ENCODE measurements at places on chromosomes 2 and 18. TPM values are rescaled to one million over a fixed set of nuclear protein-coding genes. Genes with fewer than 3 reads are reported as not detected.

- no peaks in the 10 kb centered on the region for H3K36me3 ChIP-seq
- H3K4me1 ChIP-seq: peaks cover 23% of the 10 kb centered on the region
- no peak overlapping the region for H3K4me3 ChIP-seq
- no peaks in the 10 kb centered on the region for H3K27me3 ChIP-seq
- peak; percentile 43 for DNase-seq
- H3K27ac ChIP-seq: no peak overlapping the region
Observed at GRCh38 chr2:45259547-45260160, 250.4 kb upstream of the SIX2 start.

DNA sequence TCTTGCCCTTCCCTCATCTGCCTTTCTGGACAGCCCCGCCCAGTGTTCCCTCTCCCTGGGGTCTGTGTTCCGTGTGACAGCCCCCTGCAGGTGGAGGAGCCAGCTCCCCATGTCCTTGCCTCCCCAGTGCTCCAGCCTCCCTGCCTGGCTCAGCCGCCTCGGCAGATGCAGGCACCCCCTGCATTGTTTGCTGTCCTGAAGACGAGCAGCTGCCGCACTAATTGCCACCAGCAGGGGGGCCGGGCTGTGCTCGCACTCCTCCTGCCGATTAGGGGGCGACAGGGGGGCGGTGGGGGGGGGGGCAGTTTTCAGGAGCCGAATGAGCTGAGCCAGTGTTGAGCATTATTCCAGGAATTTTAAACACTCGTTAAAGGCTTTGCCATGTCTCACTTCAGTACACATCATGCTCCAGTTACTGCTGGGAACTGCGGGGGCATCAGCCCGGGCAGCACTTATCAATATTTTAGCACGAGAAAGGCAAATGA lies 23.3 kb downstream of the SIX3 start:
- no peaks in the 10 kb centered on the region for H3K36me3 ChIP-seq
- no peak overlapping the region for H3K27ac ChIP-seq
- peak; percentile 78 for DNase-seq
- no peak overlapping the region for H3K4me3 ChIP-seq

- peaks cover 17% of the 10 kb centered on the region for H3K36me3 ChIP-seq
- H3K4me3 ChIP-seq: no peak overlapping the region
- DNase-seq: no peak
- H3K4me1 ChIP-seq: no peaks in the 10 kb centered on the region
- no peak overlapping the region for H3K27ac ChIP-seq
- H3K27me3 ChIP-seq: no peaks in the 10 kb centered on the region
Observed at GRCh38 chr18:55275039-55275901, 312.7 kb downstream of the TCF4 start.

DNA sequence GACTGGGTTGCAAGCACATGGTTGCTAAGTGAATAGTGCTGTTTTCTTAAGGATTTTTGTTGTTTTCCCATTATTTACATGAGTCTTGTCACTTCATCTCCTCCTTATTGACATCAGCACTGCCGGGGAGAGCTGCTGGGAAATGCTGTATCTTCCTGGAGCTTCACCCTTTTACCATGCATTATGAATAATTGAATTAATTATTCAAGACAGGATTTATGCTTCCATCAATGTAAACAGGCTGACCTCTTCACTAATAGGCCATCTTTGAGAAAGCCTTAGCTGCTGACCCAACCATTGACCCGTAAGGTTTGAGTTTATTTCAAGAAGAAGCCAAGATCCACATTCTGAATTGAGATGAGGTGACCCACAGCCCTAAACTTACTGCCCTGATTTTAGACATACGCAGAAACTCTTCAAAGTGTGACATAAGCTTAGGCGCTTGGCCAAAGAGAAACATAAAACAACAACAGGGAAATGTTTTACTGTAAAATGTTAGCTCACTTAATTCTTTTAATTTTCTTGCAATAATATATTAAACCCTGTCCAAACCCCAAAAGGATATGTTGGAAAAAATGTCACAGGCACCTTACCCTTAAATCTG lies 365.5 kb upstream of the SYT4 start:
- H3K4me3 ChIP-seq: no peak overlapping the region
- no peak overlapping the region for H3K27ac ChIP-seq
- no peaks in the 10 kb centered on the region for H3K27me3 ChIP-seq
- no peaks in the 10 kb centered on the region for H3K36me3 ChIP-seq
- no peak for DNase-seq

- no peak overlapping the region for H3K27ac ChIP-seq
- H3K4me3 ChIP-seq: no peak overlapping the region
- peaks cover 6% of the 10 kb centered on the region for H3K4me1 ChIP-seq
- no peaks in the 10 kb centered on the region for H3K27me3 ChIP-seq
- DNase-seq: no peak
Observed at GRCh38 chr2:186605041-186605440, 15.2 kb downstream of the ITGAV start.

DNA sequence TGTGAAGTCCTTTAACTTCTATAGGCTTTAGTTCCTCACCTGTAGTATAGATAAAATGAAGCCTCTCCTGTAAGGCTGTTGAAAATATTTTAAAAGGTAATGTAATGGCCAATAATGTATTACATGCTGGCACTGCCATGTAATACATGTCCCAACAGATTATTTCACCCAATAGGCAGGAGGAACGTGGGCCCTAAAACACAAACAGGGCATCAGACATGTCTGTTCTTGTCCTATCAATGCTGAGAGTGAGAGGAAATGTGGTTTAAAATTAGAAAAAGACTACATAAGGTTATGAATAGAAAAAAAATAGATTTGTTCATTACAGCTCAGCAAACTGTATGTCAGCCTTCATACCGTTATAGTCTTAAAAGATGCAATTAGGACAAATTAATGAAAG lies 492.7 kb upstream of the DDX18 start:
- no peak overlapping the region for H3K4me3 ChIP-seq
- no peaks in the 10 kb centered on the region for H3K4me1 ChIP-seq
- H3K27me3 ChIP-seq: no peaks in the 10 kb centered on the region

DNA sequence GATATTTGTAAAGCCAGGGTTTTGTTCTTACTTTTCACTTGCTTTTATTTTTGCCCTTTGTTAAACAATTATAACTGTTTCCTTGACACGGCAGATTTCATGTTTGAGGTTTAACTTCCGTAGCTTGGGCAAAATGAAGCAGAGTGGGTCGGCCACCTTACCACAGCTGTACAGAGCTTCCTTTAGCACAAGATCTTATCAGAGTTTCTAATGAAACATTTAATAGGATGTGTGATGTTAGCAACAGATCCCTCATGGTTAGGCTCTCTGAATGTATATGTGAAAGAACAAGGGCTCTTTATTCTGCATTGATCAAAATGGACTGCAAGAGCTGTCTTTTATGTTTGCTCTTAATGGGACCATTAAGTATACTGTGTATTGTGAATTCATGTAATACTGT lies 22.3 kb downstream of the RNF125 start:
- H3K27me3 ChIP-seq: no peaks in the 10 kb centered on the region

GRCh38 chr2:213002383-213002782 lies 149.0 kb downstream of the IKZF2 start:
- no peak overlapping the region for H3K4me3 ChIP-seq
- no peaks in the 10 kb centered on the region for H3K36me3 ChIP-seq
- H3K27ac ChIP-seq: no peak overlapping the region
- H3K4me1 ChIP-seq: no peaks in the 10 kb centered on the region

Gene IL18RAP
- not detected for total RNA-seq

Gene BMP10
- not detected for total RNA-seq

DNA sequence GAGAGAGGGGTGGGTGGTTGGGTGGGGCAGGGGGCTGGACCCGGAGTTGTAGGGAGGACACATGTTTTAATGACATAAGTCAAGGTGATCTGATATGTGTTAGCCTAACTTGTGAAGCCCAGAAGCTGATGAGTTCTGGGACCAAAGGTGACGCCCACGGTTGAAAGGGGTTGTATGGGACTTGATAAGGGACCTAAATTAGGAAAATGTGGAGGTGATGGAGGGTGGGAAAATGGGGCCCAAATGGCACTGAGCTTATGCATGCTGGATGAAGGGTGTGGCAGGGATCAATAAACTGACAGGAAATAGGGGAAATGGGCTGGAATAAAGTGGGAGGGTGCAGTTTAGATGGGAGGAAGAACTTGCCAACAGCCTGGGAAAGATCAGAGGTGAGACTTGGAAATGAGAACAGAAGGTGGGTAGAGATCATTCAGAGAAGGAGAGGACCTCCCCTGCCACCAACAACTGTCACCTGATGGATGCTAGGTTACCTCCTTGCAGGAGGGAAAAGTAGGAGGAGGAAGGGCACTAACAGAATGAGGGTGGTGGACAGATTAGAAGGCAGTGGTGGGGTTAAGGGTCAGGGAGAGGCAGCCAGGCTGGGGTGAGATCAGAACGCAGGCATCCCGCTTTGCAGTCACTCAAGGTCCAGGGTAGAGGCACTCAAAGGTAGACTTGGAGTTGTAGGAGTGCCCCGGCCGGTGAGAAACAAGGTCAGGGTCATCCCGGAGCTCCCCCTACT lies 15.3 kb downstream of the WNT10A start:
- no peak overlapping the region for H3K4me3 ChIP-seq
- peaks cover 96% of the 10 kb centered on the region for H3K27me3 ChIP-seq
- H3K4me1 ChIP-seq: peaks cover 3% of the 10 kb centered on the region
- no peaks in the 10 kb centered on the region for H3K36me3 ChIP-seq

DNA sequence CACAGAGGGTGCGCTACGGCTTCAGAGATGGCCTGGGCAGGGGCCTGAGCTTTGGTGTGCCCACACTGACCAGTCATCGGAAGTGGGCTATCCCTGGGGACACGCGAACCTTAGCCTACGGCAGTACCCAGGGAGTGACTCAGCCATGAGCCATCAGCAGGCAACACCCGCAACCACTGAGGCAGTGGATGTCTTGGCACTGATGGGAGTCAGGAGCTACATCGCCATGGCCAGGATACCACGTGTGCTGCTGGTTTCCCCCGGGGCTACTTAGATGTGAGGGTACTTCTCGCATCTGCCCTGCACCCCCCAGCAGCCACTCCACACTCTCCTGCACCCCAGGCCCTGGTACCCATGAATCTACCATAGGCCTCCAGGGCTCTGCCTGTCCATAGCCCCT lies 12.8 kb upstream of the HPCAL1 start:
- no peak overlapping the region for H3K4me3 ChIP-seq
- peaks cover 8% of the 10 kb centered on the region for H3K4me1 ChIP-seq
- H3K27ac ChIP-seq: no peak overlapping the region
- H3K36me3 ChIP-seq: no peaks in the 10 kb centered on the region

- DNase-seq: no peak
- no peak overlapping the region for H3K4me3 ChIP-seq
- no peaks in the 10 kb centered on the region for H3K36me3 ChIP-seq
- no peaks in the 10 kb centered on the region for H3K27me3 ChIP-seq
- H3K4me1 ChIP-seq: no peaks in the 10 kb centered on the region
Observed at GRCh38 chr18:33269223-33269622, 171.3 kb downstream of the CCDC178 start.

DNA sequence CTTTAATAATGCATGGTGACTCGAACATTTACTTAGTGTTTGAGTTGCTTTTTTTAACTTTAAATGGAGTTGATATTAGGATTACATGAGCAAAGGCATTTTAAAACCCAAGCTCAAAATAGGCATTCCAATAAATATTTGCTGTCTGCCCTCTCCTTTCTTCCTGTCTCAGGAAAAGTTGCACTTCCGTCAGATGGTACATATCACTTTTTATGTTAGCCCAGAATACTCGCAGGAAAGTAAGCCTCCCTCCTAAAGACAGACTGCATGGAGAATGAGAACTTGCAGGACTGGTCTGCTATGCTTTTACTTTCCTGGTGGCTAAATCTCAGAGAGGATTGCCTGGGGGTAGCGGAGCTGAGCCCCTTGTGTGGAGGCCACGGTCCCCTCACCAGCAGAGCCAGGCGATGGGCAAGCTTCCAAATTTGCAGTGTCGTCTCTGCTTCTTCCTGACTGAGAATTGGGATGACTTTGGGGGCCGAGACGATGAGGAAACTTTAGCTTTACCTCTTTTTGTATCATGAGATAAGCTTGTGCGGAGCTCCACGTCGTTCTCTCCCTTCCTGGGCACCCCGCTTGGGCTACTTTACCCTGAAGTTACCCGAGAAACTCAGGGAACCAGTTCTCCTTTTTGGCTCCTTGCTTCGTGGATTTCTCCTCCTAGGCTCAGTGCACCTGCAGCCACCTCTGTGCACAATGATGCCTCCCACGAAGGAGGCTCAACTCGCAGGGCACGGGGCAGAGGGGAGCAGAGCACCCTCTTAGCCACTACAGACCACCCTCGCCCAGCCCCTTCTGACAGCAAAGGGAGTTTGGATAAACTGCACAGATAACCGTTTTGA lies 223.3 kb downstream of the SH3RF3 start:
- no peaks in the 10 kb centered on the region for H3K4me1 ChIP-seq
- no peak overlapping the region for H3K4me3 ChIP-seq
- no peaks in the 10 kb centered on the region for H3K36me3 ChIP-seq
- DNase-seq: no peak

DNA sequence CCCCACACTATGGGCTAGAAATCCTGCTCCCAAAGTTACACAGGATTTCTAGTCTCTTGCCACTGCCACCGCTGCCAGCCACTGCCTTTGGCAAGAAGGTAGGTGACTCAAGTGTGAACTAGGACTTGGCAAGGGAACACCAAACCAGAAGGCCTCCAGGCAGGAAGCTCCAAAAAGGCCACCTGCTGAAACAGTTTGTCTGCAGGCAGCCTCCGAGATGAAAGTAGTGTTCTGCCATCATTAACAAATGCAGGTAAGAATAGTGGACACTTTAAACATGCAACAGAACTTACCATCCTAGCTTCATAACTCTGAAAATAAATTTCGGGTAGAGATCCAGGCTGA lies 3.9 kb downstream of the ANKRD44 start:
- H3K27ac ChIP-seq: no peak overlapping the region
- H3K4me1 ChIP-seq: 0 out of 2 replicates have a peak, but pooled peaks cover 3% of the 10 kb centered on the region
- no peak for DNase-seq

- H3K36me3 ChIP-seq: no peaks in the 10 kb centered on the region
- no peak overlapping the region for H3K27ac ChIP-seq
- H3K4me1 ChIP-seq: peaks cover 3% of the 10 kb centered on the region
- no peak for DNase-seq
- H3K4me3 ChIP-seq: no peak overlapping the region
Observed at GRCh38 chr2:120566331-120567035, 169.2 kb upstream of the GLI2 start.

GRCh38 chr2:104845946-104846785 lies 7.7 kb upstream of the POU3F3 start:
- peaks cover 15% of the 10 kb centered on the region for H3K4me1 ChIP-seq
- no peak overlapping the region for H3K4me3 ChIP-seq
- peaks cover 100% of the 10 kb centered on the region for H3K27me3 ChIP-seq
- no peaks in the 10 kb centered on the region for H3K36me3 ChIP-seq
- H3K27ac ChIP-seq: no peak overlapping the region
- no peak for DNase-seq

Gene RPRM
- total RNA-seq: 16.2 TPM

Gene DES
- 1.5 TPM for total RNA-seq

Measured in H1 (cell line).